ENCODE measurements at places on chromosomes 4 and X.
A peak's percentile ranks its signal among the peaks of the same experiment; 100 is the strongest.

- no peak for DNase-seq
These were observed 13.6 kb upstream of the C4orf50 start for GRCh38 chr4:6031846-6032245.

DNA sequence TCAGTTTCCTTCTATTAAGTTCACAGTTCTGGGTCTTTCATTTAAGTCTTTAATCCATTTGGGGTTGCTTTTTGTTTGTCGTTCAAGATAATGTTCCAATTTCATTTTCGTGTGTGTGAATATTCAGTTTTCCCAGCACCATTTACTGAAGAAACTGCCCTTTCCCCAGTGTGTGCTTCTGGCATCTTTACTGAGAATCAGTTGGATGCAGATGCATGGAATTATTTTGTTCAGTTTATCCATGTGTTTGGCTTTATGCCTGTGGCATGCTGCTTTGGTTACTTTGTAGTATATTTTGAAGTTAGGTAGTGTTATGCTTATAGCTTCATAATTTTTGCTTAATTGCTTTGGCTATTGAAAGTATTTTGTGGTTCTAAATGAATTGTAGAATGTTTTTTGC lies 163.8 kb upstream of the HDX start:
- DNase-seq: no peak

- DNase-seq: no peak
These were observed 1.8 kb downstream of the BGN start for GRCh38 chrX:153496590-153496959.

DNA sequence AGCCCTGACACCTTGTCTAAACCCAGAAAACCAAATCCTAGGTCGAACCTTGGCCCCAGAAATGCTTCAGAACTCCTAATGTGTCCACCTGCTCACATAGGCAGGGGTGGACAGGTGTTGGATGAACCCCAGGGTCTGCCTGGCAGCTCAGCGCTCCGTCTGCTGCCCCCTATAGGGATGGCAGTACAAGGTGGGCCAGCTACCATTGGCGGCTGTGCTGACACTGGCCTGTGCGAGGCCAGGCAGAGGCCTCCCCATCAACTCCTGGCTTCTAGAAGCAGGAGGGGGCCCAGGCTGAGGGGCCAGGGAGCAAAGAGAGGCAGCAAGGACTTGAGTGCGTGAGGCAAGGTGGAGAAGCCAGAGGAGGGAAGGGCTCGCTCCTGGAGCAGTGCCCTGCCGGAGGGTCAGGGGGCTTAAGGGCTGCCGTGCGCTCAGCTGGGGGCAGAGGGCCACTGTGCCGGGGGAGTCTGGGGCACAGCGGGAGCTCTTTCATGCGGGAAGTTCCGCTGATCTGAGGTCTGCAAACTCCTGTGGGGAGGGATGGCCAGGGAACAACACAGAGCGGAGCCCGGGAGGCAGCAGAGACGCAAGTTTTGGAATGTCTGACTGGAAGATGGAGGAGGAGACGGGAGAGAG lies 20.6 kb downstream of the CCNQ start:
- DNase-seq: no peak

DNA sequence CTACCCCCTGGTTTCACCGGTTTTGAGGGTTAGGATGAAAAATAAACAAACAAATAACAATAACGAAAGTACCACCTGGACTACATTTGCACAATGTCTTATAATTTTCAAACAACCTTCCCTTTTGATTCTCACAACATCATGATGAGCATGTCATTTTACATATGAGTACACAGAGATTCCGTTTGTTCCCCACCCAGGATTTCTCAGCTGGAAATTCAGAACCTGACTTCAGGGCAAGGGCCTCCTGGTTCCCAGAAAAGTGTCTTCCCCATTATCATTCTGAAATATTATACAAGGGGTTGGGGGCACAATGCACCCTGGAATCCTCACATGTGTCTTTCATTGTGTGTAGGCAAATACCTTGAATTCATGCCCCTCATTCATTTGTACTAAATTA lies 135.8 kb upstream of the NOCT start:
- DNase-seq: no peak

GRCh38 chr4:94957030-94957429 lies 199.3 kb downstream of the BMPR1B start:
- DNase-seq: no peak

- DNase-seq: peak; percentile 25
These were observed 660 bp downstream of the WWC2 start for GRCh38 chr4:183099537-183100297.

DNA sequence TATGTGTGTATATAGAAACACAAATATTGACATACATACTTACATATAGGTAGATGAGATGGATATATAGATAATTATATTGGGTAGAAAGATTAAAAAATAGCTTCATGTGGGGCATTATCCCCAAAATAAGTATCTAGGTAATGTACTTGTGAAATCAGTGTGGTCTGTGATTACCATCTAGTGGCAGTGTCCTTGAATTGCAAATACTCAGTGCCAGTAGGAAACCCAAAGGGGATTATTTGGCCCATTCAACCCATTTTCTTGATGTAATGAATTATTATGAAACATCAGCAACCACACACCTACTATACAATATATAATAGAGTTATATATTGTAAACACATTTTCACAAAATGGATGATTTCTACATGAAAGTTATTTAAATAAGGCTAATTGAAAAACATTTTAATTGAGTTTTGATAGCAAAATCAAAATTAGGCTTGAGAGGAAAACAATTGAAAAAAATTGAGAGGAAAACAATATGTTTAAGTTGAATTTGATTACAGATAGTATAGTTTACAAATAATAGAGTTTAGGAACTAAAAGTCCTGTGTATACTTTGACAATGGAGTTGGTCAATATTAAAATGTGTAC lies 389.4 kb downstream of the GALNTL6 start:
- no peak for DNase-seq

GRCh38 chr4:52192721-52193135 lies 141.6 kb downstream of the SPATA18 start:
- DNase-seq: no peak

DNA sequence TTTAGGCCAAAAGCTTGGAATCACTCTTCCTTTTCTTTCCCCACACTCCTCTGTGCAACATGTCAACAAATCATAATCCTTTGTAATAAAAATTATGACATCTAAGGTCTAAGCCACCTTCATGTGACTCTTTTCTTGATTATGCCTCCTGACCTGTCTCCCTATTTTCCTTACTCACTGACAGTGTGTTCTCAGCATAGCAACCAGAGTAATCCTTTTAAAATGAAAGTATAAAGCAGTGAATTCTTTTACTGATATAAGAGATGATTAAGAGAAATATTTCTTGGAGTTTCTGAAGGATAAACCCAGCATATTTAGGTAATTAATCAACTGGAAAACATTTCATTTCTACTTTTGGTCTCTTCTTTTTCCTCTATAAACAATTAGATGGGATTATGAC lies 44.7 kb downstream of the USO1 start:
- DNase-seq: no peak

- DNase-seq: no peak
These were observed 312.9 kb upstream of the GIMD1 start for GRCh38 chr4:106681381-106681921.
